Karpas-422 (cell line): ENCODE measurements at places on chromosomes 5 and 9. TPM values are rescaled to one million over a fixed set of nuclear protein-coding genes. Genes with fewer than 3 reads are reported as not detected.

DNA sequence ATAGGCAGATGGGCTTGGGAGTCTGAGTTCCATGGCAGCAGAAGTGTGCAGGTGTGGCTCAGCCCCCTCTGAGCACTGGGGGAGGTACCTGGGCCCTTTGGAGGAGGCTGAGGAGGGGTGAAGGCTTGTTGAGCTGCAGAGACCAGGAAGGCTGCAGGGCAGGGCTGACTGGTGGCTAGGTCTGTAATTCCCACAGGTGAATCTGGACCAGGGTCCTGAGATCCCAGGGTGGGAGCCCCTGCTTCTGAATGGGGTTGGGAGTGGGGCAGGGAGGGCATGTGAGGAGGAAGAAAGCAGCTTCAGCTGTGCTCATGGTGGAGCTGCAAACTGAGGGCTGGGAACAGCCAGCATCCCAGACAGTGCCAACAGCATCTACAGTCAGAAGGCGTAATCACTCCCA, 111.1 kb downstream of the CACNA1B start:
- H3K27ac ChIP-seq, result no peak overlapping the region
- H3K27me3 ChIP-seq, result no peaks in the 10 kb centered on the region
- no peaks in the 10 kb centered on the region for H3K4me1 ChIP-seq
- no peak overlapping the region for H3K4me3 ChIP-seq
- no peak for DNase-seq

DNA sequence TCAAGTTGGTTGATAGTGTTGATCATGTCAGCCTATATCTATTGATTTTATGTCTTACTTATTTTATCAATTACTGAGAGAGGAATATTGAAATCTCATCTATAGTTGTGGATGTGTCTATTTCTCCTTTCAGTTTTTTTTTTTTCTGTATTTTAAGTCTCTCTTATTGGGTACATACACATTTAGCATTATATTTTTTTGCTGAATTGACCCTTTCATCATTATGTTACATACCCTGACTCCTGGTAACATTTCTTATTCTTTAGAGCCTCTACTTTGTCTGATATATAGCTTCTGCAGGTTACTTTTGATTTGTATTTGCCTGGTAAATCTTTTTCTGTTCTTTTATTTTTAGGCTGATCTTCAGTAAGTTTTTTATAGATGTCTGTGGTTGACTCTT, 179.5 kb downstream of the GDNF start:
- H3K36me3 ChIP-seq, result no peaks in the 10 kb centered on the region
- H3K4me1 ChIP-seq, result peaks cover 4% of the 10 kb centered on the region
- H3K27me3 ChIP-seq, result no peaks in the 10 kb centered on the region
- H3K4me3 ChIP-seq, result no peak overlapping the region
- H3K27ac ChIP-seq, result no peak overlapping the region

DNA sequence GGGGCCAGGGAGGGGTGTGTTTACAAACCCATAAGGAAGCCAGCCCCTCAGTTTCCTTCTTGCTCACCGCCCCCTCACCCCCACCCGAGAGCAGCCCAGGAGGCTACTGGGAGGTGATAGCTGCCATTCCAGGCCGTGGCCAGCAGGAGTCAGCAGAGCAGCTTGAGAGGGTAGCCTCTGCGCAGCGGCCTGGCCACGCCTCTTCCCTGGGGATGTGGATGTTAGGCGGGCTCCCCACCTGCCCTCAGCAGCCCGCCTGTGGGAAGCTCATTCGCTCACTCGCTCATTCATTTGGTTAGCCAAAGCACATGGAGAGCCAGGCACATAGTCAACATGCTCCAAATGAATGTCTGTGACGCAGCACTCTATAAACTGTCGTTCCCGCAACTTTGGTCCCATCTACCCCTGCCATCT, 6.1 kb upstream of the DPM2 start:
- no peaks in the 10 kb centered on the region for H3K36me3 ChIP-seq
- H3K27ac ChIP-seq, result no peak overlapping the region
- DNase-seq, result peak; percentile 95
- H3K27me3 ChIP-seq, result no peaks in the 10 kb centered on the region
- H3K4me3 ChIP-seq, result no peak overlapping the region
- H3K4me1 ChIP-seq, result peaks cover 31% of the 10 kb centered on the region

DNA sequence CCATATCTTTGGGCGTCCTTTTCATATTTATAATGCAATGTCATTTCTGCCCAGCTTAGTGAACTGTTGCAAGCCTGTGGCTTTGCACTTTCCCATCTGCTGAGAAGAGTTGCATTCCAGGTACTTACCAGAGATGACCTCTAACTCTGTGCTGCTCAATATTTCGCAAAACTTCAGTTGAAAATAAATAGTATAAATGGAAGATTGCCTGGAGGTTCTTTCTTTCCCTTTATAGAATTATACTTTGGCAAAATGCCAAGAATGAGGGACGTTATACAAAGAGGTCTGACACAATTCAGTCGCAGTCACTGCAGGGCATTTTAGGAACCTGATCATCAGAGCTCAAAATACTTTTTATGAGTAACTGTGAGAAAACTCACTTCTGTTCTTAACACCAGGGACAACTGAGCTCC, 18.9 kb upstream of the VLDLR start:
- peaks cover 32% of the 10 kb centered on the region for H3K4me1 ChIP-seq
- DNase-seq, result peak; percentile 77
- no peak overlapping the region for H3K27ac ChIP-seq
- H3K36me3 ChIP-seq, result no peaks in the 10 kb centered on the region
- H3K27me3 ChIP-seq, result no peaks in the 10 kb centered on the region

PDGFRB gene
- not detected in 2 replicates for total RNA-seq

GRCh38 chr9:82883436-82883835, 179.5 kb downstream of the RASEF start:
- H3K4me1 ChIP-seq, result no peaks in the 10 kb centered on the region
- H3K36me3 ChIP-seq, result no peaks in the 10 kb centered on the region
- no peak overlapping the region for H3K4me3 ChIP-seq
- H3K27ac ChIP-seq, result no peak overlapping the region
- no peak for DNase-seq

SLC34A3 gene
- total RNA-seq, result not detected in 2 replicates

GRCh38 chr9:13173553-13173952, 105.9 kb downstream of the MPDZ start:
- no peaks in the 10 kb centered on the region for H3K4me1 ChIP-seq
- no peak for DNase-seq
- no peak overlapping the region for H3K4me3 ChIP-seq
- no peaks in the 10 kb centered on the region for H3K27me3 ChIP-seq

DNA sequence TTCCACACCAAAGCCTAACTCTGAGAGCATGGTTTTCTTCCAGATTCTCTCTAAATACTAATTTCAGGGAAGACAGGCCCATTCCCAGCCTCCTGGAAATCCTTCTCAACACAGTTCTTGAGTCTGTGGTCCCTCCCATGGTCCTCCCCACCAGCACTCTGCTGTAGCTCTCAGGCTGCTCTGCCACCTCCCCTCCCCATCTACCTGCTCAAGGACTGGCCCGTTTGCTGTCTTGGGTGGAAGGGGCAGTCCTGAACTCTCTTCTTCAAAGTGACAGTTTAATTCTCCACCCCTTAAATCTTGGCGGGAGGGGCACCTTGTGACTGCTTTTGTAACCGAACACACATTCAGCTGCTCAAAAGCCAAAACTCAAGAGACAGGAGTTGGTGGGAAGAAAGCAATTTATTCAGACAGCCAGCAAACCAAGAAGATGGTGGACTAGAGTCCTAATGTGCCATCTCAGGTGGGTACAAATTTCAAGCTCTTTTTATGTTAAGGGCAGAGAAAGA, 7.6 kb upstream of the LCN15 start:
- H3K27me3 ChIP-seq, result no peaks in the 10 kb centered on the region
- DNase-seq, result no peak
- H3K27ac ChIP-seq, result no peak overlapping the region
- peaks cover 5% of the 10 kb centered on the region; the same call in 1 of the 2 replicates for H3K36me3 ChIP-seq
- H3K4me3 ChIP-seq, result no peak overlapping the region
- H3K4me1 ChIP-seq, result peaks cover 15% of the 10 kb centered on the region
